ENCODE measurements at places on chromosomes 12 and 14.

- no peaks in the 10 kb centered on the region for H3K36me3 ChIP-seq
- H3K4me1 ChIP-seq: no peaks in the 10 kb centered on the region
- H3K4me3 ChIP-seq: no peak overlapping the region
- H3K27ac ChIP-seq: no peak overlapping the region
- no peak for DNase-seq
Measured at GRCh38 chr14:31360919-31361662, 59.3 kb downstream of the HEATR5A start.

GRCh38 chr14:99718811-99719192 is 34.7 kb downstream of the CYP46A1 start:
- H3K36me3 ChIP-seq: no peaks in the 10 kb centered on the region
- H3K4me1 ChIP-seq: no peaks in the 10 kb centered on the region

DNA sequence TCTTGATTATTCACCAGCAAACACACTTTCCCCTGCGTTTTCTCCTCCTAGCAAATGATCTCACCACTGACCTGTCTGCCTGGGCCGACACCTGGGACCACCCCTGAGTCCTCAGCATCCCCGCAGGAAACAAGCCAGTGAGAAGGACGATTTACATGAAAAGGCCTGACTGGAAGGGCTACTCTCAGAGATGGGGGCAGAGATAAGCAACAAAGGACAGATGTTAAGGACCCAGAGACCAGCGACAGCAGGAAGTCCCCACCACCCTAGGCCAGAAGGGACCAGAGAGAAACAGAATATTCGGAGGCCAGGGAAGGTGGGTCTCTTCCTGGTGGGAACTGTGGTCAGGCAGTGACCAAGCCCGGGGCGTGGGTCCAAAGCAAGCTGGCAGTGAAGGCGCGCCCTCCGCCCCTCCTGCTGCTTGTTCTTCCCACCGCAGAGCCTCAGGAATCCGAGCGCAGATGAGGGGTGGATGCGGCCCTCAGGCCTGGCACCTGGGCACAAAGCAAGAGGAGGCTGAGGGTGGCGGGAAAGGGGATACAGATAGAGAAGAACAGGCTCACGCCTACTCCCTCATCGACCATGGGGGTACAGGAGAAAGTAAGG is 55.8 kb downstream of the STX2 start:
- H3K36me3 ChIP-seq: no peaks in the 10 kb centered on the region
- H3K4me1 ChIP-seq: no peaks in the 10 kb centered on the region
- no peak overlapping the region for H3K4me3 ChIP-seq
- H3K27me3 ChIP-seq: no peaks in the 10 kb centered on the region
- no peak for DNase-seq
- no peak overlapping the region for H3K27ac ChIP-seq

DNA sequence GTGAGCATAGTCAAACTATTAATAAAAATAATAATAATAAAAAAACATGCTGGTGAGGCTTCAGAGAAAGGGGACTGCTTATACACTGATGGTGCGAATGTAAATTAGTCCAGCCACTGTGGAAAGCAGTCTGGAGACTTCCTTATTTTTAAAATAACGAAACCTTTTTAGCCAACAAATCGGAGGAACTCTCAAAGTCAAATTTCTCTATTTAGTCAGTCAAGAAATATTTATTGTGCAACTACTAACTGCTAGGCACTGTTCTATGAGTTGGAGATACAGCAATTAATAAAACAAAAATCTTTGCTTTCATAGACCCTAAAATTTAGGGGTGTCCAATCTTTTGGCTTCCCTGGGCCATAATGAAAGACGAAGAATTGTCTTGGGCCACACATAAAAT is 10.8 kb downstream of the TAOK3 start:
- no peak overlapping the region for H3K4me3 ChIP-seq
- no peaks in the 10 kb centered on the region for H3K36me3 ChIP-seq
- peaks cover 3% of the 10 kb centered on the region for H3K4me1 ChIP-seq
- no peak for DNase-seq
- no peaks in the 10 kb centered on the region for H3K27me3 ChIP-seq

DNA sequence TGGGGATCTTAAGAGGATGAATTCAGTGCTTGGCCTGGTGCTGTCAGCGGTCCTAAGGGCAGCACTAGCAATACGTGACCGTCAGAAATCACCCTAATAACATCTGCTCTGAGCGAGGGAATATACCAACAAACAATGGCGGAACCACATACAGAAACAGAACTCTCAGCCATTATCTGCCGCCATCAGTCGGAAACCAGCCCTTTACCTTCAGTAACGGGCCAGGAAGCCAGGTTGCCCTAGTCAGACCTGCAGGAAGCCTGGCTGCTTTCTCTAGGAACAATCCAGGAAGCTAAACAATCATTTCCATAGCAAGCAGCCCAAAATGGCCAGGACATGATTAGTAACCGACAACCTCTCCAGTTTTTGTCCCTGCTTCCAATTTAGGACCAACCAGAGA is 5.6 kb downstream of the CDCA4 start:
- peaks cover 16% of the 10 kb centered on the region for H3K4me1 ChIP-seq
- no peak for DNase-seq
- H3K27ac ChIP-seq: no peak overlapping the region
- H3K4me3 ChIP-seq: no peak overlapping the region

DNA sequence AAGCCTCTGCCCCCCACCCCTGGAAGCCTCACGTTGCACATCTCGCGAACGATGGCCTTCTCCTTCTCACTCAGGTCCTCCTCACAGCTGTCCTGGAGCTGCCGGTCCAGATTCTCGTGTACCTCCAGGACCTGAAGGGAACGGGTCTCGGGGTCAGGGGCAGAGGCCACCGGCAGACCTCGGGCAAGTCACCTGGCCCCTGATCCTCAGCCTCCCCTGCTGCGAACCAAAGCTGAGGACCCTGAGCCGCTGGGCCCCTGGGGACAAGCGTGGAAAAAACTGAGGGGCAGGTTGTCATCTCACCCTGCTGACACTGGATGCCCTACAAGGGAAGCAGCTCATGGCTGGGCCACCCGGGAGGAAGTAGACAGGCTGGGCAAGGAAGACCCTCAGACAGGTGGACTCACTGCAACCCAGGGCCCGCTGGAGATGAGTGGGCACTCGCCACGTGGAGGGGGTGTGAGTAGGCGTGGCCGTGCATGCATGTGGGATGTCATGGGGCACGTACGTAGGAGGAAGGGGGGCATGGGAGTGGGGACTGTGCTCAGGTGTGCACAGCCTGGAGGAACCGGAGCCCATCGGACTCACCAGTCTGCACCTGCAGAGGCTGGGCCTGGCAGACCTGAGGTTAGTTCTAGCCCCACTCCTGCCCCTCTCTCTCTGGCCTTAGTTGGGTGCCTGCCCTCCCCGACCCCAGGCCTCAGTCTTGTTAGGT is 35.1 kb downstream of the CCNK start:
- H3K27ac ChIP-seq: no peak overlapping the region
- peak; percentile 4 for DNase-seq
- H3K4me1 ChIP-seq: peaks cover 4% of the 10 kb centered on the region
- H3K36me3 ChIP-seq: no peaks in the 10 kb centered on the region
- no peak overlapping the region for H3K4me3 ChIP-seq
- H3K27me3 ChIP-seq: no peaks in the 10 kb centered on the region

DNA sequence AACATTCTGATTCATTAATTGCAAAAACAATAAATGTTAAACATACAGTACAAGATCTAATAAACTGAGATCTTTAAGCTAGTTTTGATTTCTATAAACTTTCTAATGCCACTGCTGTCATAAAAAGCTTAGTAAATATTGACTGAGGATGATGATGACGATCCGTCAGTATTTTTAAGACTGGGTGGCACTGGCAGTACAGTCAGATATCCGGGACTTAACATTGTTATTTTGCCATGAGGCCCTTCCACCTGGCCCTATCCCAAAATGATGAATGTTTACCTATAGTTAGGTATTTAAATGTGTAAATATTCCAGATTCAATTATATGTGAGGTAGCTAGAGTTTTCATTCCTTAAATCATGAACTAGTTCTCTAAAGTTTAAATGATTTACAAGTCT is 158.5 kb downstream of the FOXA1 start:
- no peak for DNase-seq
- no peaks in the 10 kb centered on the region for H3K36me3 ChIP-seq
- peaks cover 5% of the 10 kb centered on the region for H3K4me1 ChIP-seq
- H3K27me3 ChIP-seq: no peaks in the 10 kb centered on the region

DNA sequence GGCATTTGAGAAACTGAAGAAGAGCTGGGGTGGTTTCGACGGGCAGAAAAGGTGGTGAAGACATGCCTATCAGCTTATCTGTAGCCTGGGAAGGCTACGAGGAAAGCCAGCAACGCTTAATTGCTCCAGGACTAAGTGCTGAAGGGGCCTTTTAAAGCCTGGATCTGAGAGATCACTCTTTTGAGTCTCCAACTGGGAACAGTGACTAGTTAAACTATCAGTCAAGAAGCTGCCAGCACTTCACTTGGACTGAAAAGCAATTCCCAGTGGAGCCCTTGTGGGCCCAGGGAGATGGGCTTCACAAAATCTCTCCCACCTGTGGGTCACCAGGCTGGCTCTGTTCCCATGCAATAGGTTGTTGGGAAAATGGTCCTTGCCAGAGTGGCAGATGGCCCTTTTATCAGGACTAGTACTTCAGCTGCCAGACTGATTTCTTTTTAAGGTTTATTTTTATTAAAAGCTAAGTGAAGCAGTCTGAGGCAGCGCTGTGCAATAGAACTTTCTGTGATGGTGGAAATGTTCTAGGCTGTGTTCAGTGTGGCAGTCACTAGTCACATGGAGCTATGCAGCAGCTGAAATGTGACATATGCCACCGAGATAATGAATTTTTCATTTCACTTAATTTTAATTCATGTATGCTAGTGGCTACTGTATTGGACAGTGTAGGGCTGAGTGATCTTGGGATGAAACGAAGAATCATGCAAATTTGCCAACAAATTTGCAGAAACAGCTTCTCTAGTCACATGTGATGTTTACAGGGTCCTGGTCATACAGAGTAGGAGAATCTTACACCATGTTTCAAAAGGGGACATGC is 276.8 kb downstream of the PCNX1 start:
- H3K27ac ChIP-seq: no peak overlapping the region
- DNase-seq: no peak
- H3K4me3 ChIP-seq: no peak overlapping the region
- no peaks in the 10 kb centered on the region for H3K27me3 ChIP-seq

- no peaks in the 10 kb centered on the region for H3K4me1 ChIP-seq
- no peak for DNase-seq
- no peaks in the 10 kb centered on the region for H3K27me3 ChIP-seq
- no peak overlapping the region for H3K4me3 ChIP-seq
- H3K27ac ChIP-seq: no peak overlapping the region
- H3K36me3 ChIP-seq: no peaks in the 10 kb centered on the region
Measured at GRCh38 chr12:112169161-112169872, 44.0 kb downstream of the TRAFD1 start.

- no peak for DNase-seq
- H3K27ac ChIP-seq: no peak overlapping the region
- H3K27me3 ChIP-seq: no peaks in the 10 kb centered on the region
- no peaks in the 10 kb centered on the region for H3K4me1 ChIP-seq
Measured at GRCh38 chr14:35284506-35284905, 7.7 kb upstream of the PSMA6 start.

DNA sequence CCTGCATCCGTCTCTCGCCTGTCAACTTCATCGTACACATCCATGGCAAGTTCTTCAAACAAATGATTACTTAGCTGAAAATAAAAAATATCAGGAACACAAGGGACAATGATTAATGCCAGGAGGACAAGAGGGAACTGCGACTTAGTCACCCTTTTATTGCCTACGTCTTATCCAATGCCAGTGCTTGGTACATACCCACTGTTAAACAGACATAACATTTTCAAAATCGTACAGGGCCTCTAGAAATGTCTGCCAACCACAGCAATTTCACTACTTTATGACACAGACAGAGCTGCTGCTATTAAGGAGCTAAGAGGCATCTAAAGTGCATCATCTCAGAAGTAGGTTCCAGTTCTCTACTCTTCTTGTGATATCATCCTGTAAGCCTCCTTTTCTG is 34.6 kb downstream of the GIT2 start:
- no peaks in the 10 kb centered on the region for H3K36me3 ChIP-seq
- H3K27ac ChIP-seq: no peak overlapping the region
- H3K4me1 ChIP-seq: no peaks in the 10 kb centered on the region
- no peaks in the 10 kb centered on the region for H3K27me3 ChIP-seq
- DNase-seq: no peak
- no peak overlapping the region for H3K4me3 ChIP-seq

- no peak overlapping the region for H3K4me3 ChIP-seq
- peaks cover 5% of the 10 kb centered on the region for H3K4me1 ChIP-seq
- H3K27ac ChIP-seq: peak overlapping the region; percentile 6
- H3K36me3 ChIP-seq: no peaks in the 10 kb centered on the region
- DNase-seq: no peak
Measured at GRCh38 chr12:27337376-27337775, 4.7 kb downstream of the BMAL2 start.

DNA sequence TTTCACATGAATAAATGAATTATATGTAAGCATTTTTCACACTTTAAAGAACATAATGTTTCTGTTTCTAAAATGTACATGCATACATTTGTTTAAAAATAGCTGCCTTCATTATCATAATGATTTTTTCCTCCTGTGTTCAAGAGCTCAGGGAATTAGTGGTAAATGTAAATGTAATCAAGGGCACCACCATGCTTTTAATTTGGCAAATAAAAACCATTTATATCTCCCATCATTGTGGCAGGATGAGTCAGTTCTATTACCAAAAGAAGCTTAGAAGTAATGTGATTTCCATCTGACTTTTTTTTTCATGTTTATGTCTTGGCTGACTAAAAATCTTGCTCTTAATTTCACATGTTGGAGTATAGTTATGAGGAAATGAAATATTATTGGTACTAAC is 176.1 kb downstream of the GXYLT1 start:
- H3K4me3 ChIP-seq: no peak overlapping the region
- no peaks in the 10 kb centered on the region for H3K36me3 ChIP-seq
- no peak for DNase-seq
- H3K27ac ChIP-seq: no peak overlapping the region

- peak within 1 kb of the TSS; percentile 81 for H3K4me3 ChIP-seq
- H3K36me3 ChIP-seq: no peaks in the 10 kb centered on the region
- peak within 1 kb of the TSS; percentile 54 for H3K27ac ChIP-seq
- peak; percentile 55 for DNase-seq
Measured at GRCh38 chr14:70188659-70189455, at the start of gene SLC8A3. SLC8A3 (minus strand) TSS chr14:70188951; CDS start chr14:70168422, 20,529 bp downstream.

- H3K27me3 ChIP-seq: no peaks in the 10 kb centered on the region
- no peak overlapping the region for H3K4me3 ChIP-seq
- DNase-seq: peak; percentile 43
- H3K4me1 ChIP-seq: peaks cover 15% of the 10 kb centered on the region
- no peak overlapping the region for H3K27ac ChIP-seq
- H3K36me3 ChIP-seq: no peaks in the 10 kb centered on the region
Measured at GRCh38 chr12:109871668-109872314, 8.6 kb downstream of the GLTP start.

GRCh38 chr14:71532344-71532743 is 399.9 kb upstream of the RGS6 start:
- no peak overlapping the region for H3K4me3 ChIP-seq
- H3K36me3 ChIP-seq: no peaks in the 10 kb centered on the region
- DNase-seq: no peak
- no peak overlapping the region for H3K27ac ChIP-seq

- no peak for DNase-seq
- H3K27me3 ChIP-seq: no peaks in the 10 kb centered on the region
- no peak overlapping the region for H3K27ac ChIP-seq
- H3K4me3 ChIP-seq: no peak overlapping the region
Measured at GRCh38 chr14:34034447-34035176, 83.7 kb upstream of the EGLN3 start.

GRCh38 chr14:77603654-77604255 is 12.7 kb downstream of the SPTLC2 start:
- DNase-seq: no peak
- H3K4me1 ChIP-seq: peaks cover 14% of the 10 kb centered on the region
- no peak overlapping the region for H3K27ac ChIP-seq
- no peaks in the 10 kb centered on the region for H3K36me3 ChIP-seq
- no peaks in the 10 kb centered on the region for H3K27me3 ChIP-seq

- no peak overlapping the region for H3K27ac ChIP-seq
- H3K27me3 ChIP-seq: no peaks in the 10 kb centered on the region
- DNase-seq: no peak
- H3K36me3 ChIP-seq: no peaks in the 10 kb centered on the region
Measured at GRCh38 chr12:118334241-118334640, 38.5 kb downstream of the TAOK3 start.

All from hepatocyte (in vitro differentiated cells).